ENCODE measurements at places on chromosomes 16 and 17.

DNA sequence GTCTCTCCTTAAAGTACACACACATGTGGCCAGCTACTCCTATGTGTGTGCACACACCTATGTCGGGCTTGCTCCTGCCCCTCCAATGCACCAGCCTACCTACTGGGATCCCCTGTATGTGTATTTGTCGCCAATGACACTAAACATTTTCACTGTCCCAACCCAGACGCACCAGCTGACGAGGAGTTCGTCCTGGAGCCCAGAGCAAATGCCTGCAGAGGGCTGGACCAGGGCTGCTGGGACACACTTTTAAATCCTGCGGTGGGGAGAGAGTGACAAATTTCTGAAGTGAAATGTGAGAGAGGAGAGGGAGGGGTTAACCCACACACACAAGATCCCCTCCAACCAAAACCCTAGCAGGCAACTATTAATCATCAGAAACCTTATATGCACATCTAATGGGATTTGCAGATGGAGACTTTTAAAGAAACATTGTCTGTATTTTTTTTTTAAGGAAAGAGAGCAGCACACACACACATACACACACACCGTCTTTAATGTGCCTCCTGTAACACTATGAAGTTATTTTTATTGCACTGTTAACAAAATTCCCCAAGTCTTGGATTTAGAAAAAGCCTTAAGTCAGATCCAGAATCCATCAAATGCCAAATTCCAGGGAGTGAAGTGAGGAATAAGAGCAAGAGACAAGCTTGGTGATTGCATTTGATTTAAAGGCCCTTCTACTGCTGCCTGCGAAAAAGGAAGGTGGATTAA is at the start of gene MEOX1:
TSS of gene MEOX1 (minus strand) at position 224 of the 714 bp plus-strand sequence. CDS start 388 bp downstream, outside the sequence.
- DNase-seq, result no peak

DNA sequence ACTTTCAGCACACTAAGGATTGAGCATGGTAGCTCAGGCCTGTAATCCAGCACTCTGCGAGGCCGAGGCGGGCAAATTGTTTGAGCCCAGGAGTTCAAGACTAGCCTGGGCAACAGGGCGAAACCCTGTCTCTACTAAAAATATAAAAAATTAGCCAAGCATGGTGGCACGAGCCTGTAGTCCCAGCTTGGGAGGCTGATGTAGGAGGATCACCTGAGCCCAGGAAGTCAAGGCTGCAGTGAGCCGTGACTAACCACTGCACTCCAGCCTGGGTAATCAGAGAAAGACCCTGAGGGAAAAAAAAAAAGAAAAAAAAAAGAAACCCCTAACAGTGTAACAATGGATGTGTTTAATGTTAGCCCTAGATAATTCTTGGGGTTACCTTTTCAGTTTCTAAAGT is 24.0 kb downstream of the PARN start:
- DNase-seq, result no peak

GRCh38 chr16:4136229-4136813 is 20.1 kb upstream of the ADCY9 start:
- no peak for DNase-seq

GRCh38 chr17:77451894-77452852 is 311.4 kb downstream of the SEC14L1 start:
- DNase-seq, result no peak

- no peak for DNase-seq
Observed at GRCh38 chr17:45747911-45748310, 36.2 kb upstream of the CRHR1 start.

DNA sequence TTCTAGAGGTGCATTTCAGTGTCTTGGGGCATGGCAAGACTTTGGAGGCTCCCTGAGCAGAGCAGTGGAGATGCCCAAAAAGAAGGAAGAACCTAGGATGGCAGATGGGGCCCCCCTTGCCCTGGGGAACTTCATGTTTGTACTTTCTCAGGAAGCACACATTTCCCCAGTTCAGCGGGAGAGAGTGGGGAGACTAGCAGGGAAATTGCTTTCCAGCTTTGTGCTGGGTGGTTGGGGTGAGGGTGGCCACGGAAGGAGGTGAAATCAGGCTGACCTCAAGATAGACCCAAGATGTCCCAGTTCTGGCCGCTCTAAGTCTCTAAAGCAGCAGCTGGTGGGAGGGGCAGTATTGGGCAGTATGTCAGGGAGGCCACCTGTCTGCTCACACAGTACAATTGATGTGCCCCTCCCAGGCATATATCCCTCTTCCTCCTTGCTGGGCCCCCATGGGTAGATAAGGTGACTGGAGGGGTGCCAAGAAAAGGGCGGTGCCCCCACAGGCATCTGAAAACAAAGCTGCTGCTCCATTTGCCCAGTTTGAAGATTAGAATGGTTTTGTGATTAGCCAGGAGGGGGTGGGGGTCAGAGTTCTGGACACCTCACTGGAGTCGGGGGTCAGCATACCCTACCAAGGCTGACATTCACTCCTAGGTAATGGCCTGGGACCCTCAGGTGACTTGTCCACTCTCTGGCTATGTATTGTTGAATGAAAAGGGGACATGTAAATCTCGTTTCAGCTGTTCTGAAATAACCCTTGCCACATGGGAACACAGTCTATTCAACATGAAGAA is 17.1 kb upstream of the NAGLU start:
- DNase-seq, result peak; percentile 91

DNA sequence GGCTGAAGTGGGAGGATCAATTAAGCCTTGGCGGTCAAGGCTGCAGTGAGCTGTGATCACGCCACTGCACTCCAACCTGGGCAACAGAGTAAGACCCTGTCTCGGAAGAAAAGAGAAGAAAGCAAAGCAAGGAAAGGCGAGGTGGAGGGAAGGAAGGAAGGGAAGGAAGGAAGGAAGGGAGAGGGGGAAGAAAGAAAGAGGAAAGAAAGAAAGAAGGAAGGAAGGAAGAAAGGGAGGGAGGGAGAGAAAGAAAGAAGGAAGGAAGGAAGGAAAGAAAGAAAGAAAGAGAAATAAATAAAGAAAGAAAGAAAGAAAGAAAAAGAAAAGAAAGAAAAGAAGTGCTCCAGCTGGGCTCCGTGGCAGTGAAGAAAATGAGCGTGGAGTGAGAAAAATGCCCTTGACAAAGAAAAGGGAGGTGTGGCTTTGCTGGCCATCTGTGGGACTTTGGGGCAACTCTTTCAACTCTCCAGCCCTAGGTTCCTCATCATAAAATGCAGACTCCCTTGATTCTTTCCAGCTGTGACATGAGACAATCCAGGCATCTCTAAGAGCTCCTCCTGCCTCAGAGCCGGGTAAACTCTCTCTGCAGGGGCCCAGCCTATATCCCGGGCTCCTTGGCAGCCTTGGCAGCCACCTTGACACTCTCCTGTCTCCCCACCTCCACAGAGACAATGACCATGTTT is 2.4 kb downstream of the GSDMA start:
- DNase-seq, result no peak

GRCh38 chr17:33322063-33322462 is 29.0 kb upstream of the ASIC2 start:
- DNase-seq, result no peak

DNA sequence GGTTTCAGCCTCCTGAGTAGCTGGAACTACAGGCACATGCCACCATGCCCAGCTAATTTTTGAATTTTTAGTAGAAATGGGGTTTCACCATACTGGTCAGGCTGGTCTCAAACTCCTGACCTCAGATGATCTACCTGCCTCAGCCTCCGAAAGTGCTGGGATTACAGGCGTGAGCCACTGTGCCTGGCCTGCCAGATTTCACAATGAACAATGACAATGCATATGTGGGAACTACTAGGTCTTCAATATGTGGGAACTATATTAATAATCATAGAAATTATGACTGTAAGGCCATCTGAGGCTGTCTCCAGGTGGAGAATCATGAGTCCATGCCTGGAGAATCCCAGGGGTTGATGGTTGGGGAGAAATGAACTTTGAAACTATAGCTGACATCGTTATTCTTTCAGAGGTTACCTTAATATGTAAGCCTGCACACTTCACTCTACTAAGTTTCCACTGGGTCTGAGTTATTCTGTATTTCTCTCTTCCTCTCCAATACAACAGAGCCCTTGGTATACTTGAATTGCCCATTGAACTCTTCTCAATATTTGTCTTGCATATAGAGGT is 7.2 kb upstream of the DRC7 start:
- no peak for DNase-seq

GRCh38 chr17:64005734-64006167 is 7.6 kb downstream of the PRR29 start:
- no peak for DNase-seq

DNA sequence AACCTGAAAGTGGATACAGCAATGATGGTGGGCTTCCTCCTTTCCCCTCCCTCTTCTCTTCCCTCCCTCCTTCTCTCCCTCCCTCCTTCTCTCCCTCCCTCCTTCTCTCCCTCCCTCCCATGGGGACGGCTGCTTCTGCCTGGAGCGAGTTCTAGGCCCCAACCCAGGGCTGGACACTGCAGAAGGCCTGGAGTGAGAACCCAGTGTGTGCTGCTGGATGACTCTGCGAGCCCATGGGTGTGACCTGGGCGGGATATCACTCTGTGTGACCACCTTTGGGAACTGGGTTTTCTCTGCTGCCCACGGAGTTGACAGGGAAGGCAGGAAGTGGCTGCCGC is 242.6 kb upstream of the GSE1 start:
- DNase-seq, result no peak

- DNase-seq, result no peak
Observed at GRCh38 chr17:2212400-2212981, 91.1 kb downstream of the SMG6 start.

- no peak for DNase-seq
Observed at GRCh38 chr16:53744449-53744848, 40.5 kb downstream of the FTO start.

DNA sequence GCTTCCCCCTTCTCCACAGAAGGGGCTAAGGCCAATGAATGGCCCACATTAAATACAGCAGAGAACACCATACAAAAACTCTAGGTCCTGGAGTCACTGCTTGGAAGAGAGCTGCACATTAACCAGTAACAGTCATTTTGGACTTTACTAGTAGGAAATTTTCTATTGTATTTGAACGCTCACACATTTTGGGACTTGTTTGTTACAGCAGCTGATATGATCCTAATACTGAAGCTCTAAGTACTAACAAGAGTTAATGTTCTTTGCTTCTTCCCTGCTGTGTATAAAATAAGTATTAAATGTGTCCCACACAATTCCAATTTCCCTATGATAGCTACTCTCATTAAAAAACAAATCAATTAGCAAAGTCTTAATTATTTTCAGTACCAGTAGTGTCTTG is 148.3 kb upstream of the IRX3 start:
- no peak for DNase-seq

DNA sequence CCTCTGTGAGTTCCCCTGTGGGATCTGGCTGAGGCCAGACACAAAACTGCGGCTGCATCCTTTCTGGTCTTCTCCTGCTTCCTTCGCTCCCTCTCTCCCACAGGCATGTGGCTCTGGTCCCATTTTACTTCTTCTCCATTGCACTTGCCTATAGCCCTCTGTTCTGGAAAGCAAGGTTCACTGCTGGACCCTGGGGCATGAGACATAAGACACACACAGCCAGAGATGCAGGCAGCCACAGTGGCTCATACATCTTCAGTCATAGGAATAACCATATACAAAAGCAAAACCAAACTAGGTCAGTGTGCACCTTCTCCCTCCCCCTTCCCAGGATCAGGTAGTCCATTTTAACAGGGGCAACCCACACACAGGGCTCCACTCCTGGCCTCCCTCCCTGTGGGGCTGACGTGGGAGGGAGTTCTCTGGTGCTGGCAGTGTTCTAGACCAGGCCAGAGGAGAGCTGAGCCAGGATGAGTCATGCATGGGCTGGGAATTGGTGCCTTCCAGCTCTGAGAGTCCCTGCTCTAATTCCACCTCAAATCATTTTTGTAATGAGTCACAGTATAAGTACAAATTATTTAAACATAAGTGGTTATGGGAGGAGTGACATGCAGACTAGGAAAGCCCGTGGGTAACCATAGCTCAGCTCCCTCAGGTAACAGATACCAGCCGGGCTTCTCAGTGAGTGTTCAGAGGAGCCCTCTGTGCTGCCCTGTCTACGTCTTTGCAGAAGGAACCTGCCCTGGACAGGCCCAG is 58.0 kb downstream of the ASIC2 start:
- DNase-seq, result no peak

DNA sequence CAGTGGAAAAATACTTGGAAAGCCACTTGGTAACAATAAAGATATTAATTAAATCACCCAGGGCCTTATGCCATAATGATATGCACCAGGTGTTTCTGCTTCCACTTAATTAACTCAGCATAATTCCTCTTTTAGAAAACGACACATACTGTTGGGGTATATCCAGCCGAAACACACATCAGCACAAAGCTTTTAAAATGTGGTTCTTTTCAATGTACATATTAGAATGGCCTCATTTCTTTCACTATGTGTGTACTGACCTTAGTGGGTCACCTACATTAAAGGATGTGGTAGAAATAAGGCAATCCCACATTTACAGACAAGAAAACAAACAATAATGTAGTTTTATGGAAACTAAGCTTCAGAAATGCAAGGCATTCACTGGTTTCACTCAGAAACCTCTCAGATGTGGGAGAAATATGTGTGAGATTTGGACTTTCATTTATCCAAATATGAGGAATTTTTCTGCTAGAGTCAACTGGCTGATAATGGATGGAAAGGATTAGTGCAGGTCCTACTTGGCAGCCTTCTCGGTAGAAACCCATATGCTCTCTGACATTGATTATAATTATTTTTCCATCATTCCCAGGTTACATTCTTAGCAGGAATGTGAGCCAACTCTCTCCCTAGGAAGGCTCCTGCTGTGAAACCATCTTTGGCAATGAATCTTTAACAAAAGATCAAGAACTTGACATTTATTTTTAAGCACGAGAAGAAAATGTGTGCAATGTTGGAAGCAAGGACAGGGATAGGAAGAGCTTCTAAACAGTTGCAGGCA is 66.7 kb upstream of the DHX40 start:
- no peak for DNase-seq

DNA sequence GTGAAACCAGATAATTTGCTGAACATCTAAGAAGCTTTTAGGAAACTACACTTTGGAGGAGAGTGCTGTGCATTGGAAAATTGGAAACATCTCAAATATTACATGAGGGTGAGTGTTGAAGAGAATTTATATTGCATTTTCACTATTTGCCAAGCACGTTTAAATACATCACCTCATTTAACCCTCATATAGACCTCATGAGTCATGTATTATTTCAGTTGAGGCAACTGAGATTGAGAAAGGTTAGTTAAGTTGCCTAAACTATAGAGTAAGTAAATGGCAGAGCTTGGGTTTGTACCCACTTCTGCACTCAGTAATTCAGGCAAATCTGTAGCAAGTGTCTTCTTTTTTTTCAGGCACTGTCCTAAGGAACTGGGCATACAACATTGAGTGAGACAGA is 3.7 kb upstream of the NLK start:
- DNase-seq, result no peak

- no peak for DNase-seq
Observed at GRCh38 chr16:51968749-51969148, 578.2 kb downstream of the TOX3 start.

DNA sequence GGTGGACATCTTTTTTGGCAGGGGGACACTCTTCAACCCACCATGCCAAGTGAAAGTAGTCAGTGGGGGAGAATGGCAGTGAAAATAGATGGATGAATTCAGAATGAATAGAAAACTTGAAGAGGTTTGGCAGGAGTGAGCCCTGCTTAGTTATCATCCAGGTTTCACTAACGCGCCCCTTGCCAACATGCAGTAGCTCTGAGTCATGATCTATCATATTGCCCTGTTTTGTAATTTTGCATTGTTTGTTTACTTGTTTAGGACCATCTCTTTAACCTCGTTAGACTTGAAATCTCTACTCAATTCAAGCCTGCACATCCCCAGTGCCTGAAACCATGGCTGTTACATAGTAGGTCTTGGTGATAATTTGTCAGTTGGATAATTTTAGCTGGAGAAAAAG is 116.7 kb downstream of the RBFOX1 start:
- no peak for DNase-seq

- peak; percentile 22 for DNase-seq
Observed at GRCh38 chr16:58628845-58629732, 537 bp downstream of the CNOT1 start.

Data from CMK (cell line).